ENCODE measurements at places on chromosomes 2 and 18.

DNA sequence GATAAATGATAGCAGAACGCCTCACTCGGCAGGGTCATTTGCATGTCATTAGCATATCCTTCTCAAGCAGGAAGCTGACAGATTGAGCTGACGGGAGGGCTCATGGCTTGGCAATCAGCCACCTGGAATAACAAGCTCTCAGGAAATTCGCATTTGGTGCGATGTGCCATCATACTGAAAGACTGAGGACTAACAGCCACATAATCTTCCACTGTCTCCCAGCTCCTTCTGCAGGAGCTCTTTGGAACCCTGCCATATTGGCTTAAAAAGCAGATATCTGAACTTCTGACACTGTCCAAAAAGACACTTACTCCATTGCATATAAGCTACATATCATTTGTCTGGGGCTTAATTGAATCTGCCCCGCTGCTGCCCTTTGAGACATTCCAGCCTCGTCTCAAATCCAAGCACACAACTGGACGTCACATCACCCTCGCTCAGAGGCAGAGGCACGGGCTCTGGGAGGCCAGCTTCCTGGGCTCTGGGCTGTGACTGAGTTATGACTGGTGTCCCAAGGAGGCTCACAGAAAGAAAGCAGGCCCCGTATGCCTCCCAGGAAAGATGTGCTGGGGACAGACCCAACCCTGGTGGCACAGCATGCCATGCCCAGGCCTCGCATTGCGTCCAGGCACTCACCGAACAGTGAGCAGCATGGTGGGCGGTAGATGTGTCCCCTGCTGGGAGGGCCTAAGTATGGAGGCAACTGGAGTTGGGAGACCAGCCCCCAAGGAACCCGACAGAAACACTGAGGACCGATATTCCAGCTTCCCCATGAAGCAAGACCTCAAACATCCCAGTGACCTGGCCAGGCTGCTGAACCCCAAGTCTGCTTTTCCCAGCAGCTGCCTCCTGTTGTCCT lies 228.0 kb downstream of the ATAD2B start:
- no peak for DNase-seq

GRCh38 chr2:180763263-180763989 lies 217.0 kb upstream of the UBE2E3 start:
- no peak for DNase-seq

DNA sequence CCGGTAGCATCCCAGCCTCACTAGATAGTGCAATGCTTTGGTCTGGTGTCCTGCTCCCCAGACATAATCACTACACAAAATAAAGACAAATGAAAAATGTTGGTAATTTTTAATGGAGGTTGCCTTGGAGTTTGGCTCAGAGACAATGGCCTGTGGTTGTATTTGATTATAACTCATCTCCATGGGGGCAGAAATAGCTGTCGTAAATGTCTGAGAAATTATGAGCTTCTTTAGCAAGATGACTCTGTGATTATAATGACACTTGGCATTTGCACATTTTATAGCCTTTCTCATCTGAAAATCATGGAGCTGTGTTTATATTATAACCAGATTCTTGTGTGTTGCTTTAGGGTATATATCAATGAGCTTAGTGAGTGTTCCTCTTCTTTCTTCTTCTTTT lies 1779.7 kb upstream of the CELF4 start:
- no peak for DNase-seq

DNA sequence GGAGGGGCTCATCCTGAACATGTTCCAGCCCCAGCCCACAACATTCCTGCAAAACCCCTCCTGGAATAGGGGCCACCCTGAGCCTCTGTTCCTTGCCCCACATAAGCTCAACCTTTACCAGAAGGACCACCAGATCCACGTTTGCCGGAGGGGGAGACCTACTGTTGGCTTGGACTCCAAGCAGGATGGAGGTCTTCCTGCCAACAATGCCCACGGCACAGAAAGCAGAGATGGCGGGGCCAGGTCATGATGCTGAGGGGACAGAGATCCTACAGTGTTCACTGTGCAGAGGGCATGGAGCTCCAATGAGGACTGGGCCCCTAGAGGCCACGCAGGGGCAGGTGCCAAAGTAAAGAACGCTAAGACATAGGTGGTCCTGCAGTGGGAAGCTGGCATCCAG lies 98.5 kb upstream of the RAB6C start:
- no peak for DNase-seq

GRCh38 chr2:146209842-146210275 lies 1635.0 kb upstream of the ACVR2A start:
- DNase-seq: no peak

Measured in activated T-cell treated with anti-CD3 and anti-CD28 coated beads for 1 hour (primary cell).